ENCODE measurements at places on chromosomes 6 and 20.

- DNase-seq, result no peak
These were observed 508.4 kb downstream of the PKHD1 start for GRCh38 chr6:51578994-51579393.

GRCh38 chr6:21610341-21610740, 16.8 kb downstream of the SOX4 start:
- DNase-seq, result no peak

DNA sequence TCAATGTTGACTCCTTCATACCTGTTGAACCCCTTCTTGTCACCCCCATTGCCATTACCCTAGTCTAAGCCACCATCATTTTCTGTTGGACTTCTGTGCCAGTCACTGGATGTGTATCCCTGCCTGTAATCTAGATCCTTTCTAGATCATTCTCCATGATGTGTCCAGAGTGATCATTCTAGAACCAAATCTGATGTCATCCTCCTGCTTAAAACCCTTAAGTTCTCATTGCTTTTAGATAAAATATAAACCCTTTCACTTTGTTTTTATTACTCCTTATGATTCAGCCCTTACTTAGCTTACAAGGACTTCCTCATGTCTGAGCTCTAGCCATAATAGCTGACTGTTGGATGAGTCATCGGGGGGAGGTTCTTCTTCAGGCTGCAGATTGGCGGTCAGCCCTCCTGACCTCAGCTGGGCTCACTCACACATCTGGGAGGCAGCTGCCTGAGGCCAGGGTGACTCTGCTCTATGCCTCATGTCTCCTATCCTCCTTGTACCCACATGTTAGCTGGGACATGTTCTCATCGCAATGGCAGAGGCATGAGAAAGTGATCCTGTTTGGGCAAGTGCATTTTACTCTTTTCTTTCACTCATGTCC, 287.6 kb downstream of the ESR1 start:
- no peak for DNase-seq

DNA sequence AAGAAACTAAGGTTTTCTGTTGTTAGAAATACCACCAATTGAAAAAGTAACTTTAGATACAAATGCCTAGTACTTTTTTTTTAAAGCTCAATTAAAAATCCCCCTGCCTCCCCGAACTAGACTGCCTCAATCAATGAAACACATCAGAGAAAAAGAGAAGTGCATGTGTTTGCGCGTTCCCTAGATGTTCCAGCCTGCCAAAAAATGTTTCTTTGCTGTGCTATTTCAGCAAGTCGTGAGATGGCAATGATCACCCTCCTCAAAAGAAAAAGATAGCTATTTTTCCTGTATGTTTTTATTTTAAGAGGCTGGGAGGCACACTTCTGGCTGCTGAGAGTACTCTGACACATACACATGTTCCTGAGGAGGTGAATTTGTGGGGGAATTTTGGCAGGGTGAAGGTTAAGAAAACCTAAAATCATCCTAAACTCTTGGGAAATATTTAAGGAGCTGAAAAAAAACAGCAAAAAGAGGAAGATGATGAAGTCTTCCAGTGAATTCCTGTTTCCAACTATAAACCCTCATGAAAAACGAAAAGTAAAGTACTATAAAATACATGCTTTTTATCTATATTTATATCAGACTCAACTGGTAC, 114.8 kb downstream of the HIVEP2 start:
- DNase-seq, result no peak

DNA sequence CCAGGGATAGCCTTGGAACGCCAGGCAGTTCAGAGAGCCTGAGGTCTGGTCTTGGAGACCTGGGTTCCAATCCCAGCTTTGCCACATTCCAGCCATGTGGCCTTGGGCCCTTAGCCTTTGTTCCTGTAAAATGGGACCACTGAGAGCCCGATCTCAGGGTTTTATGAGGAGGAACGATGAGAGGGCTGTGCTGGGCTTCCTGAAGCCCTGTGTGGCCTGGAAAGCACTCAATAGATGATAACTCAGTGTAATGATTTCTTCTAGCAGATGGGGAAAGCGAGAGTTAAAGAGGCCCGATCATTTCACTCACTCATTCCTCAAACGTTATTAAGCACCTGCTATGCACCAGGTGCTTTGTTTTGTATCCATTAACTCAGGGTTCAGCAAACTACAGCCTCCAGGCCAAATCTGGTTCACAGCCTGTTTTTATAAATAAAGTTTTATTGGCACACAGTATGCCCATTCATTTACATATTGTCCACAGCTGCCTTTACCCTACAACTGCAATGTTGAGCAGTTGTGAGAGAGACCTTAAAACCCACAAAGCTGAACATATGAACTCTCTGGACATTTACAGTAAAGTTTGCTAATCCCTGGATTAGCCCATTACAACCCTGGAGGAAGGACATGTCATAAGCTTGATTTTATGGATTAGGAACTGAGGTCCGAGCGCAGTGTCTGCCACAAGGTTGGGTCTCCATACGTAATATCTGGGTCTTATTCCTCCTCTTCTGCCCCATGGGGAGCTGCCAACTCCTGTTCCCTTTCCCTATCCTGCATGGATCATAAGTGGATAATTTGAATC, 90.4 kb downstream of the CEBPB start:
- no peak for DNase-seq

DNA sequence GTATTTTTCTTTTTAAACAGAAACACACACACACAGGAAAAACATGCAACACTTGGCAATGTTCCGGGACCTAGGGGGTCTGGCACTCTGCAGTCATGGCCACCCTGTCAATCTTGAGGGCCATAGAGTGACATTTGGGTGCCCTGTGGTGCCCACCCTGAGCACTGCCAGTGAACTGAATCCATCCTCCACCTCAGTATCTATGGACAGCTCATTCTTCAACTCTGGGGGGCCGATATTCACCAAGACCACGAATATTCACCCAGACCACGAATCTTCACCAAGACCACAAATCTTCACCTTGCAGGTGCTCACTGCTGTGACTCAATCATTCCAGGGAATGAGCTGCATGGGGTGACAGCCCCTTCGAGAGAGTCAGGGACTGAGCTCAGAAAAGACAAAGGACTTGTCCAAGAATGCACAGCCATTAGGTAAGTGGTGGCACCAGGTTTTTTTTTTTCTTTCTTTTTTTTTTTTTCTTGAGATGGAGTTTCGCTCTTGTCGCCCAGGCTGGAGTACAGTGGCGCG, 19.1 kb downstream of the SNAI1 start:
- DNase-seq, result no peak

- no peak for DNase-seq
These were observed 92.1 kb downstream of the FOXC1 start for GRCh38 chr6:1701668-1702353.

DNA sequence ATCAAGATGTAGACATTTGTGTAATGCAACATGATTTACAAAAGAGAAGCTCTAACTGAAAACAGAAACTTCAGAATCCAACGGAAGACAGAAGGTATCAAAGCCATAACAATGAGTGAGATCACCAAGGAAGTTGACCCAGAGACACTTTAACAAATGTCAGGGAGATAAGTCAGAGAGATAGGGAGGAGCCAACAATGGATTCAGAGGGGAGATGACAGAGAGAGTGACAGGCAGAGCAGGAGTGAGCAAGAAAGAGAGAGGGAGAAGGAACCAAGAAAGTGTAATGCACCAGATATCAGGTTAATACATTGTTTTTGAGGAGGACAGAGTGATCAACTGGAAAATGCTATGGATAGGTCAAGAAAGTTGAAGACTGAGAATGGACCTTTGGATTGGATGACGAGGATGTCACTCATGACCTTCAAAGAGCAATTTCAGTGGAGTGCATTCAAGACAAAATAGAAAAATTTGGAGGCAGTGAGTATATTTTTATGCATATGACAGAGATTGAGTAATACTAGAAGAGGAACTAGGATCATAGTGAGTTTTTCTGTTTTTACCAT, 86.6 kb downstream of the TRDN start:
- no peak for DNase-seq

GRCh38 chr6:46751658-46752057, 4.9 kb downstream of the ANKRD66 start:
- DNase-seq, result no peak

- DNase-seq, result no peak
These were observed 102.8 kb downstream of the MYB start for GRCh38 chr6:135283926-135284325.

GRCh38 chr6:111852725-111853124, 20.5 kb downstream of the FYN start:
- no peak for DNase-seq

DNA sequence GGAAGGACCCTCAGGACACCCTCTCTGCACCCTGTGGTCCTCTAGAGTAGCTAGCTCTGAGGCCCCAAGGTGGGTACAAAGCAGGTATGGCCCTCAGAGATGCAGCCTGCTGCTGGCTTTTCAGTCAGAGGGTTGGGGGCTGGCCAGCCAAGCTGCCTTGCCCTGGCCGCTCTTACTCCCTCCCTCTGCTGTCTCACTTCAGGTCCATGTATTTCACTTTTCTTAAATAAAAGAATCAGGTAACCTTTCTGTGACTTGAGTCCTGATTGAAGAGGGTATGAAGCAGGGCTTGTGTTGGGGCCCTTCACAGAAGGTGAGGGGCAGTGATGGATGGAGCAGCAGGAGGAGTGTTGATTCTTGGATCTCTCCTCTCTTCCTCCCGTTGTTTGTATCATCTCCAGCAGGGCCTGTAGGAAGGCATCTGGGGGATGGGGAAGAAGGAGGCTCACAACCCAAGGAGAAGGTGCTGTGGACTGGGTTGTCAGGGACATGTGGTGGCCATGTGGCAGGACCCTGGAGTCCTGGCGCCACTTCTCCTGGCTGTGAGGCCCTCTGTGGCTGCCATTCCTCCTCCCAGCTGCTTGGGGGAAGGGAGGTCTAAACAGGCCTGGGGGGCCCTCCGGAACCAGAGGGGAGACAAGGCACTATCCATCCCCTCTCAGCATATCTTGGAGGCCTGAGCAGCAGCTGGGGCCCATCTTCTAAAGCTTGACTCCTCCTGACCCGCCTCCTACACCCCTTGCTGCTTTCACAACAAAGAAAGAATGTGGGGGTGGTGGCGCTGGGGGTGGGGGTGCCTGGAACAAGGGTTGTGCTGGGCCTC, 1.1 kb upstream of the PTK7 start:
- no peak for DNase-seq

DNA sequence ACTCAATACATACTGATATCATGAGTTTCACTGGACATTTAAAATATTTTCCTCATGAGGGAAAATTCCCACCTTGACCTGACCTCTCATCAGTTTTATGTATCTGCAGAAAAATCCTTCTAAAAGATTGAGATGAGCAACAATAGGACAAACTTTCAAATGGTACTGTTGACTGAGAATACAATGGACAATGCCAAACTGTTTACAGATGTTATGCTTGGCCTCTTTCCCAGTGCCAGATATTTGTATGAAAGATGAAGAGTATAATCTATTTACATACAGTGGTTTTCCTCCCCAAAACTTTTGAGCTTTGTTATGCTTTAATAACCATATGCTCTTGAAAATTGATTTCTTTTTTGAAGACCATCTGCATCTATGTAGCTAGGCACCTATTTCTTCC, 245.1 kb upstream of the RSPO3 start:
- no peak for DNase-seq

GRCh38 chr20:21513181-21513663, 642 bp downstream of the NKX2-2 start:
- no peak for DNase-seq

DNA sequence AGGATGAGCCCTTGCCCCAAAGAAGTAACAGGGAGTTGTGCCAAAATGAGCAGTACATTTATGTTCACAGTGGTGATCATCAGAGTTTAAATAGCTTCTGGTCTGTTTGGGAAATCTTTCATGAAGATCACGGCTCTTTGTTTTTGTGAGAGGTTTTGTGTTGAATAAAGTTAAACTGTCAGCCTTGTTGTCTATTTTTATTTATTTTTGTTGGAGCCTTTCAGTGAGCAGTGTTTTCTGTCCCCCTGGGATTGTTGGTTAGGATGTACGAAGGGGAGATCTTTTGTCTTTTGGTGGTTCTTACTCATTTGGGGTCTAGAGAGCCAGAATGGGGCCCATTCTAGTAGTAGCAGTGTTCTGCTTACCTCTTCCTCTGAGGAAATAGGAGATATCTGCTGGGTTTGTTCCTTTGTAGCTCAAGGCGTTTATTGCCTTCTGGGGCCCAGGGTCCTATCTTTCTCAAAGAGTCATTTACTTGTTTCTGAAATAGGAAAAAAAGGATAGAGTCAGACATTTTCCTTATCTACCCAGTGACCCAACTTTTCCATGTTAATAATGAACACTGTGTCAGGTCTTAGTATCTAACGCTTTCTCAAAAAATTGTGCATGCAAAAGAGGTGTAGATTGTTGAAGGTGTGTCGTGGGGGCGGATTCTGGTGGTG, 157.4 kb downstream of the JARID2 start:
- no peak for DNase-seq

GRCh38 chr6:2378891-2379652, 133.7 kb upstream of the GMDS start:
- DNase-seq, result no peak

GRCh38 chr6:113190170-113190569, 667.0 kb upstream of the MARCKS start:
- no peak for DNase-seq

DNA sequence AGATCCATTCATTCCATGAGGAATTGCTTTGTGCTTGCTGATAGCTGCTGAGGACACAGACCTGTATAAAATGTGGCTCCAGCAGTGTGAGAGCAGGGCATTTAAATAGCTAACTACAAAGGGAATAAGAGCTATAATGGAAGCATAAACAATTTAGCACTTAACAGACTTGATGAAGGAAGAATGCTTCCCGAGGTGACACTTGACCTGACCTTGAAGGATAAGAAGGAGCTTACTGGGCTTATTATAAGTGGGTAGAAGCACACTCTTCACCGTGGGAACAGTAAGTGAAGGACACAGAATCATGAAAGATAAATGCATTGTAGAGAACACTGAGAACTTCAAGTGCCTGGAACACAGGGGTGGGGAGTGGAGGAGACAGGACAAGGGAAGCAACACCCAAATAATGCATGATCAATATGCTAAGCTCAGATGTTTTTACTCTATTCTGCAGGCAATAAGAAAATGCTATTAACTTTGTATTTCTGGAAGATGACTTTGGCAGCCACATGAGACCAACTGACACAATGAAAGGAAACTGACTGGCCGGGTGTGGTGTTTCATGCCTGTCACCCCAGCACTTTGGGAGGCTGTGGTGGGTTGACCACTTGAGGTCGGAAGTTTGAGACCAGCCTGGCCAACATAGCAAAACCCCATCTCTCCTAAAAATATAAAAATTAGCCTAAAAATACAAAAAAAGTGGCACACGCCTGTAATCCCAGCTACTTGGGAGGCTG, 84.2 kb downstream of the EPB41L2 start:
- DNase-seq, result no peak

GRCh38 chr6:40877362-40877761, 161.7 kb downstream of the UNC5CL start:
- no peak for DNase-seq

Measured in HuH-7 (cell line).